ENCODE measurements at places on chromosomes 11 and 22.

DNA sequence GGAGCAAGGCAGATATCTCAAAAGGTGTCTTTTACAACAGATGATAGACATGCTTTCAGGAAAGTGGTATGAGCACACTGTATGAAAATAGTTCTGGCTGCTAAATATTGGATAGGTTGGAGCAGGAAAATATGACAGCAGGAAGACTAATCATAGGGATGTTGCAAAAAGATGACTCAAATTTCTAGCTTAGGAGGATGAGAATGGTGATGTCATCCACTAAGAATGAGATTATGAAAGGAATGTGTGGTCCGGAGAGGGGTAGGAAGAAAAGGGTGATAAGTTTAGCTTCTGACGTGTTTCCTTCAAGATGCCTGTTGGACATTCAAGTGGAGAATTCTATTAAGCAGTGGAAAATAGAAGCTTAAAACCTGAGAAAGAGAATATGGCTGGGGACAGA lies 46.4 kb downstream of the RCN1 start:
- no peak for DNase-seq

GRCh38 chr11:134574947-134575346 lies 162.9 kb upstream of the B3GAT1 start:
- no peak for DNase-seq

DNA sequence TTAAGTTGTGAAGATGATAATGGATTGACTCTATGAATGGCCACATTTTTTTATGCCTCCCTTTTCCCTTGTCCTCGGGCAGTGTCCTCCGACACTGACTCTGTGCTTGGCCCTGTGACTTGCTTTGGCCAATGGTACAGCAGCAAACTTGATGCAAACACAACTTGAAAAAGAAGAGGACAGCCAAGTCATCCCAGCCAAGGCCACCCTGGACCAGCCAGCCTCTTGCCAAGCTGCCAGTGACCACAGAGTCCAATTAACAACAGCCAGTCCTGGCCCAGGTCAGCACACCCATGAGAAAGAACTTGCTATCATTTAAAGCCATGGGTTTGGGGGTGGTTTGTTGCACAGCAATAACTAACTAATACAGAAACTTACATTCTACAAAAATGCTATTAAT lies 63.4 kb upstream of the SLC35C1 start:
- no peak for DNase-seq

DNA sequence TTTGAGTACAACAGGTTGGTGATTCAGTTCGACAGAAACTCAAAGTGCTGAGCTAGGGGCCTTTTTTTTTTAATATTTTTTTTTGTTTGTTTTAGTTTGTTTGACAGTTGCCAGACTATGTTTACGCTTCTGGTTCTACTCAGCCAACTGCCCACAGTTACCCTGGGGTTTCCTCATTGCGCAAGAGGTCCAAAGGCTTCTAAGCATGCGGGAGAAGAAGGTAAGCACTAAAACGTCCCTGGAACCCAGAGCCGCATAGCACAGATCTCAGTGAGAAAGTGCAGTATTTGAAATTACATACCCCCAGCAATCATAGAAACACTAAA lies 649 bp downstream of the PRRG4 start:
- no peak for DNase-seq

GRCh38 chr11:119629085-119629484 lies 99.9 kb downstream of the NECTIN1 start:
- no peak for DNase-seq

- no peak for DNase-seq
Measured at GRCh38 chr11:86463120-86463519, 88.4 kb downstream of the CCDC81 start.

DNA sequence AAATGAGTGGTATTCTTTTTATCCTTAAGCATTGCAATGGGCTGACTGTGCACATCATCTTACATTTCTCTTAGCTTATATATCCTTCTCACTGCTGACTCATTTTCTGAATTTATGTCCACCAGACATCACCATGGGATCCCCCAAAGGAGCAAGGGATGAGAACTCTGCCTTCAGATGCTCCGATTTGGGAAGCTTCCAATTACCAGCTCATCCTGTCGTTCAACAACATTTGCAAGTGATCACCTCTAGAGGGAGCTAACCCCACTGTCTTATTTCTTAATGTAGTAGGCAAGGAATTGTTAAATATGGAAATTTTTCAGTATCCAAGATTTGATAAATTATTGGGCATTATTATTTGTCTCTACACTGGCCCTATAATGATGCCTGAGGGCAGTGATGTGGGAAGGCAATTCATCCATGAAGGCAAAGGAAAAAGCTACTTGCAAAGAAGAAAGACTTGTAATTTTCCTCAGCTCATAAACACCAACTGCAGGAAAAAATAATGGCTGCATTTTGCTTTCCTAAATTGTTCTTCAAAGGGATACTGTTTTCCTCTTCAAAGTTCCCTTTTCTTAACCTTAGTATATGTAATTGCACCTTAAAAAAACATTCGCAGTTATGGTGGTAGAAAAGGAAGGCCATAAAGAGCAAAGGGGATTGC lies 102.4 kb upstream of the FSHB start:
- DNase-seq: no peak

- no peak for DNase-seq
Measured at GRCh38 chr11:72537051-72537450, 102.7 kb upstream of the CLPB start.

- no peak for DNase-seq
Measured at GRCh38 chr11:121500717-121501116, 48.0 kb upstream of the SORL1-AS1 start.

- no peak for DNase-seq
Measured at GRCh38 chr11:44281151-44281550, 28.8 kb downstream of the ALX4 start.

DNA sequence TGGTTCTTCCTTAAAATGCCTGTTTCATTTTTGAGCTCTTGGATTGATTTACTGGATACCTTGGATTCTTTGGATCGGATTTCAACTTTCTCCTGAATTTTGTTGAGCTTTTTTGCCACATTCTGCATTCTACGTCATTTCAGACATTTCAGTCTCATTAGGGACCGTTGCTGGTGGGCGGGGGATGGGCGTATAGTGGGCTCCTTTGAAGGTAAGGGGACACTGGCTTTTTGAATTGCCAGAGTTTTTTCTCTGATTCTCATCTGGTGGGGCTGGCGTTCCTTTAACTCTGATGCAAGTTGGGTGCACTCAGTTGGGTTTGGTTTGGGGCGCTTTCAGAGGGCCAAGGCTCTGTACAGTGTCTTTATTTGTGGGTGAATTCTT lies 216.5 kb downstream of the DYNC2H1 start:
- no peak for DNase-seq

DNA sequence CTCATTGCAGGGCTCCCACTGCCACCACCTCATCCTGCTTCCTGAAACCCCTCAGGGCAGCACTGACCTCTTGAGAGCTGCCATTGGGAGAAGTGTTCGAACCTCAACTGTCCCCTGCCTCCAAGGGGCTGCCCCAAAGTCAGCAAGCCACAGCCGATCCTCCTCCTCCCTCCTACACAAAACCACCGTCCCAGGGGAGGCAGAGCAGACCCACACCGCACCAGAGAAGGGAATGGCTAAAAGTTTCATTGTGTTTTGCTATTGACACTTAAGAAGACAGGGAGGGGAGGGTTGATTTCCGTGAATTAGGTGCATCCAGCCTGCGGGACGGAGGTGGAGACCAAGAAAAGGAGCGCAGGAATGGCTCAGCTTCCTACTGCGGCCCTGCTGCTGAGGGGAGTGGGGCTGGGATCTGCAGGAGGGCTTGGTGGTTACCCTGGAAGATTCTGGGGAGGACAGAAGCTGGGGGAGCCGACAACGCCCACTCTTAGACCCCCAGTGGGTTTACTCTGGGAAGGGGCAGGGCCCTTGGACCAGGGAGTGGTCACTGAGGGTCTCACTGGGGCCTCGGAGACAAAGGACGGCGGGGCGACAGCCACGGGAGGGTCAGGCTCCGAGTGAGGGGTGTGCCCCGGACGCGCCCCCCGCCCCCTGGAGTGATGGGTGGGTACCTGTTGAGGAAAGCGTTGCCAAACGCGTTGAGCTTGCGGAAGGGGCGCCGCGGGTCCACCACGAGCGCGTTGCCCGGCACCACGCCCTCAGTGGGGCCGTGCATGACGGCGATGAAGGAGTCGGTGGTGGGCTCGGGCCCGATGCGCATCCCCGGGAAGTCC lies 815 bp downstream of the EHD1 start:
- DNase-seq: no peak

DNA sequence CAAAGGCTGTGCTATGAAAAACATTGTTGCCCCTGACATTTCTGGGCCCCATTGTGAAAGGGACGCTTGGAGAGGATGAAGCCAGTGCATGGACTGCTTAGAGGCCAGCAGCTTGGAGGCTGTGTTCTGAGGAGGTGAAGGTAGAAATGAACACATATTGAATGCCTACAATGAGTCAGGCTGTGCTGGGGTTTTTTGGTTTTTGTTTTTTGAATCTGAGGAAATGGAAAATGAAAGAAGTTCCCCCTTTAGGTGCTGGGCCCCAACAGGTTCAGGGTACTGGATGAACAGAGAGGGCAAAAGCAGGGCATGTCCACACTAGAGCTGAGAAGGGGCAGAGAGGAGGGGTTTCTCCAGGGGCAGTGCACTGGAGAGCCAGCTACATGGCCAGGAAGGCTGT lies 166.1 kb upstream of the API5 start:
- DNase-seq: no peak

- DNase-seq: no peak
Measured at GRCh38 chr11:36062796-36063365, 119.0 kb downstream of the LDLRAD3 start.

DNA sequence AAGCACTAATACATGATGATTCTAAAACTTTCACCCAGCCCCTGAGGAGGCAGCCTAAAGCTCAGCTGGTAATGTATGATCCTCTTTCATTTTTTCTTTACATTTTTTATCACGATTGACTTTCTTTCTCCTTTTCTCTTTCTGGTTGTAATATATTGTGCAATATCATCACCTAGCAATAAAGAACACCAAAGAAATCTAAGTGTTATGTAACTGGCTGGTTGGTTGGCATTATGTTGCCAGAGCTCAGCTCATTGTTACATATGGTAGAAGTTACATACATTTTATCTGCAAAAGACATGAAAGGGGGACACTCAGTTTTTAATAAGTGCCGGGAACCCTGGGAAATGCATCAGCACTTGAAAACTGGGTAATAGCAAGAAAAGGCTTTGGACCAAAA lies 432.1 kb upstream of the DDI1 start:
- DNase-seq: no peak

DNA sequence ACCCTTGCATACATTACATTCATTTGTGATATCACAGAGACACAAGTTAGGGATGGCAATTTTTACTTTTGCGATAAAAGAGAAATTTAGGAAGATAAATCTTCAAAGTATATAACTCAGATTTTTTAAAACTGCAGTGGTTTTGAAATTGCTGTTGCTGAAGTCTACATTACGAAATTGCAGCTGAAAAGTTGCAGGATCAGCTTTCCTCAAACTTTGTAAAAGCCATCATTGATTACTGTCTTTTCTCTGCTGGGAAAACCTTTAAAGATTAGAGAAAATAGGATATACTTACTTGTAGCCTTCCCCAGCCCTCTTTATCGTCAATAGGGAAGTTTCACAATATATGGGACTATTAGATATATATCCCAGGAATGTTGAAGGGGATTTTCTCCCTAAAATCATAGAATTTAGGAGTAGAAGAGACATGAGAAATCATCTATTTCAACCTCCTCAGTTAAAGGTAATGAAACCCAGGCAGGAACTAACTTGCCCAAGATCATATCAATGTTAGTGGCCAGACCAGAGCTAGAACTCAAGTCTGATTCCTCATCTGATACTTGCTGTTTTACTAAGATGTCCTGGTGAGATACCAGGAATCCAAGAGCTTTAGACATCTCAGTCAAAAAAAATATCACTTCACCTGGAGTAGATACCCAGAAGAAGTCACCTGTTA lies 10.4 kb upstream of the AGBL2 start:
- DNase-seq: no peak

- DNase-seq: no peak
Measured at GRCh38 chr11:1705126-1706052, 8.4 kb downstream of the KRTAP5-6 start.

DNA sequence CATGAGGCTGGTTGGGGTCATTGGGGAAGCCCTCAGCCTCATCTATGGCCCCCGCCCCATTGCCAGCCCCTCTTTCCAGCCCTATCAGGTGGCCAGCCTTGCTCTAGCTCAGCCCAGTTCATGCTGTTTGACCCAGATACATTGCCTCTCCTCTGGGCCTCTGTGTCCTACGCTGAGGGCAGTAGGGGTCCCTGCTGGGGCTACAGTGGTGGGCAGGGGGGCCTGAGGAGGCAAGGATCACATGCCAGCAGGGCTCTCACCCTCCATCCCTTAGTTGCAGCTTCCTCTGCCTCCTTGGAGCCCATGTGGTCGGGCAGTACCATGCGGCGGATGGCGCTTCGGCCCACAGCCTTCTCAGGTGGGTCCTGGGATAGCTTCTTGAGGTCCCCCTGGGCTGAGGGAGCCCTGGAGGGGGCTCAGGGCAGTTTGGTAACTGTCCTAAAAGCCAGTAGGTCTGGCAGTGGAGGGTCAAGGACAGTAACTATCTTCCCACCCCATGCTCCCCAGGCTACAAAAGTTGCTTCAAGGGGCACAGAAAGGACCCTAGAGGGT lies 19.2 kb downstream of the EMID1 start:
- no peak for DNase-seq

DNA sequence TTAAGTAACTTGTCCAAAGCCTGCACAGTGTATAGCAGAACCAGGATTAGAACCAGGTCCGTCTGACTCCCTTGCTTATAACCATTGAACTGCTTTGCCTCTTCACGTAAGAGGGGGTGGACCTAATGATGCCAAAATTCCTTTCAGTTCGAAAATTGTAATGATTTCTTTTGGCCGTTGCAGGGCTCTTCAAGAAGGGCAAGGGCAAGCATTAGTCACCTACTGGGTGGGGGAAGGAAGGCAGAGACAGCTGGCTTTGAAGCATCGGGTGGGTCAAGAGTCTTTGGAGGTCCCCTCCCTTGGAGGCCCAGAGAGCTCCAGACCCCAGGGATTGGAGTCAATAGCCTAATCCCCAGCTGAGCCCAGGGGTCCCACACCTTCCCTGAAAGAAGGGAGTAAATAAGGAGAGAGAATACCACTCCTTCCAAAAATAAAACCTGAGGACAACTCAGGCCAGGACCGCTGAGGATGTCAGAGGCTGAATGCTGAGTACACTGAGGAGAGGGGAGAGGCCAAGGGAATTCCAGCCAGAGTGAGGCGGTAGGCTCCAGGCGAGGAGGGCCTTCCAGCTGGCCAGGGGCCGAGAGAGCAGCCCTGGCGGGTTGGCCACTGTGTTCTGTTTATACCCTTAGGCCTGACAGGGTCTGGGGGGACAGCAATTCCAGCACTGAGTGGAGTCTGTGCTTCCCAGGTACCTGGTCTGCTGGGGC lies 14.1 kb downstream of the CREB3L1 start:
- no peak for DNase-seq

GRCh38 chr11:3341298-3341697 lies 37.6 kb downstream of the ZNF195 start:
- DNase-seq: peak; percentile 27
